ENCODE measurements at places on chromosomes 12 and 14. TPM values are rescaled to one million over a fixed set of nuclear protein-coding genes. Genes with fewer than 3 reads are reported as not detected.

DCD gene
- not detected for total RNA-seq

TFCP2 gene
- 15.3 TPM for total RNA-seq

CMKLR1 gene
- total RNA-seq = 5.4 TPM

C3AR1 gene
- total RNA-seq = 0.07 TPM

PDE3A gene
- total RNA-seq = 108 TPM

LMO3 gene
- total RNA-seq = 0.39 TPM

MYH6 gene
- not detected for total RNA-seq

KRT80 gene
- 0.65 TPM for total RNA-seq

RNF212B gene
- total RNA-seq = not detected

TMEM116 gene
- 9.4 TPM for total RNA-seq

PDZRN4 gene
- 0.07 TPM for total RNA-seq

SMIM41 gene
- total RNA-seq = 0.07 TPM

HCAR2 gene
- not detected for total RNA-seq

ACOT4 gene
- total RNA-seq = 0.98 TPM

DUSP16 gene
- total RNA-seq = 5.7 TPM

Data from smooth muscle cell of the pulmonary artery (primary cell).